DND-41 (cell line): ENCODE measurements at places on chromosomes 5 and 9.

DNA sequence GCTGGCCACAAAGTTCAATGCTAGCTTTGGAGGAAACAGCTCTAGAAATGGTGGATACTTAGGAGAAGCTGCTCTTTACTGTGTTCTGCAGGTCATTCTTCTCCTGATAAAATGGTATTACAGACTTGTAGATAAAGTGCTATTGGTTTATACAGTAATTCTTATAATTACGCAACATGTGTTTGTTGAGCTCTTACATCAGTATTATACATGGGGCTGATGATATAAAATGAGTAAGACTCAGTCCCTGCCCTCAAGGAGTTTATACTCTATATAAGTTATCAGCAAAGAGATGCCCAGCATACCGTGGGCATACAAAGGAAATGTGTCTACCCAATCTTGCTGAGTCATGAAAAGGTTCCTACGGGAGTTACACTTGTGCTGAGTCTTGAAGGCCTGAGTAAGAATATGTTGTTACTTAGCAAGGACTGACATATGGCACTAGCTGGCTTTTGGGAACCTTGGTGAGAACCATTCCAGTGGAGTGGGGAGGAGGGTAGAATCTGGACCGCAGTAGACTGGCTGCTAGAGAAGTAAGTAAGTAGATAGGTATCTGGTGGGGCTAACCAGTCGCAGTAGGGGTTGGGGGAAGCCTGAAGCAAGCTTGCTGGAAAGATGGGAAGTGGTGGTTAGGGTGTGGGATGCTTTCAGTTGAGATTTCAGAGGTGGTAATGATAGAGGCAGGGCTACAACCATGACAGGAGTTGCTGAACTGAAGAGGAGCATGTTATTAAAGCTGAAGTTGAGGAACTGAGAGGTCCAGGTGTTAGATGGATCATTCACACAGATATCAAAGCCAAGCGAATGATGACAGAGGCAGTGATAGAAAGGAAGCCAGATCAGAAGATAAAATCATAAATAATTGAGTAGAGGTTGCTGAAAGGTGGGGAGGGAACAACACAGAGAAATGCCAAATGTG lies 11.1 kb upstream of the TTC23L start:
- no peak for DNase-seq

DNA sequence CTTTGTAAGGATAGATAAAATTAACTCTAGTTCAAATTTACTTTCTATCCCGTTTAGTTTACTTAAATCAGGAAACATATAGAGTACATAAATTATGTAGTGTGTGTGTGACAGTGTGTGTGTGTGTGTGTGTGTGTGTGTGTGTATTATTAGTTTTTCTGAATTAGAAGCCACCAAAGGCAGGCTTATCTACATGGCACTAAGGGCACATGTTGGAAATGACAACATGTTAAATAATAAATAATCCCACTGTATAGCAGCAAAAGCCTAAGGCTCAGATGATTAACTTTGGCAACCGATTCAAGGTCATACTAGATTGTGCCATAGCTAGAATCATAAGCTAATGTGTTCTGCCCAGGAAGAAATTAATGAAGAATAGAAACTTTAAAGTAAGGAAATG lies 54.6 kb downstream of the MEGF9 start:
- no peak for DNase-seq

GRCh38 chr9:1100945-1101344 lies 50.8 kb downstream of the DMRT2 start:
- DNase-seq = no peak

GRCh38 chr9:102035929-102036328 lies 297.5 kb upstream of the GRIN3A start:
- DNase-seq = no peak

GRCh38 chr9:124882231-124882630 lies 20.3 kb downstream of the ARPC5L start:
- no peak for DNase-seq

- DNase-seq = no peak
Observed at GRCh38 chr5:68435611-68436010, 220.1 kb downstream of the PIK3R1 start.

- no peak for DNase-seq
Observed at GRCh38 chr9:10008101-10008799, 604.6 kb downstream of the PTPRD start.

DNA sequence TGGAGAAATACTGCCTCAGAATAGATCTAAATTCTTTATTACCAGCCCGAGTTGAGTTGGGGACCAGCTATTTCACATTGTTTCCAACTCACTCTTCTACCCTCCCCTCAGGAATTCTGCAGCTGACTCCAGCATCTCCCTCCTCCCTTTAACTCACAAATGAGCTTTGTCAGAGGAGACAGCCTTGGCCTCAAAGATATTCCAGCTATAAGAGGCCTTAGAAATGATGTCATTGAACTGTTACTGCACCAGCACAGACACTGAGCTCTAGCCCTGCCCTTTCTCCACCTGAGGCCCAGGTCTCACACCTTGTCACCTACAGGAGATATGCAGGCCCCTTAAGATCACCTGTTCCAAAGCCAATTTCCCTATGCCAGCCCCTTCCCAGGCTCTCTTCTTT lies 78.4 kb upstream of the ATP10B start:
- no peak for DNase-seq

- DNase-seq = no peak
Observed at GRCh38 chr5:77864997-77865396, 88.9 kb upstream of the TBCA start.

DNA sequence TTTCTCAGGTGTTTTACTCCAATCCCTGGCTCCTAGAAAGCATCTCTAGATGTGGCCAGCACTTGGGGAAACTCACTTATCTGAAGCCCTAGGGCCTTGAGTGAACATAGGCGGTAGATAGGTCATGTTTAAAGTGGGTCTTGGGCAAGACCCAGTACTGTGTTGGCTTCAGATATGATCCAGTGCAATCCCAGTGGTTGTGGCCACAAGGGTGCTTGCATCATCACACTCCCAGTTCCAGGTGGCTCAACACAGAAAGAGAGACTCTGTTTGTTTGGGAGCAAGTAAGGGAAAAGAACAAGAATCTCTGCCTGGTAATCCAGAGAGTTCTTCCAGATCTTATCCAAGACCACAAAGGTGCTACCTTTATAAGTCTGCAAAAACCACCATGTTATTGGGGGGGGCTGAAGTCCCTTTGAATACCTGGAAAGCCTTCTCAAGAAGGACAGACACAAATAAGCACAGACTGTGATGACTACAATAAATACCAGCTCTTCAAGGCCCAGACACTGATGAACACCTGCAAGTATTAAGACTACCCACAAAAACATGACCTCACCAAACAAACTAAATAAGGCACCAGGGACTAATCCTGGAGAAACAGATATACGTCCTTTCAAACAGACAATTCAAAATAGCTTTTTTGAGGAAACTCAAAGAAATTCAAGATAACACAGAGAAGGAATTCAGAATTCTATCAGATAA lies 114.7 kb downstream of the LURAP1L start:
- DNase-seq = no peak

DNA sequence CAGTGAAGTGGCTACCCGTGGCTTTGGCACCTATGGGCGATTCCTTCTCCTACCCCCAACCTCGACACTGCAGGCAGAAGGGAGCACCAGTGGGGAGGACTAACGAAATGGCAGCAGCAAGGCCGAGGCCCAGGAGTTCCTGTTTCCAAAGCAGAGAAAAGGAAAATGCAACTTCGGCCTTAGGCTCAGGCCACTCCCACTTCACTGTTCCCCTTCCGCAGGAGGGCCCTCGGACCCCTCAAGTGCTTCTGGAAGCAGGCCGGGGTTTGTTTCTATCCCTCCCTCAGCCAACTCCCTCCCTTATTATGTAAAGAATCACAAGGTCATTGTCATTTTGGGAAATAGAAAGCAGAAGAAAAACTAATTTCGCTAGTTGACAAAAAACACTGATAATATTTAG lies 36.4 kb upstream of the NKX2-5 start:
- DNase-seq = no peak

DNA sequence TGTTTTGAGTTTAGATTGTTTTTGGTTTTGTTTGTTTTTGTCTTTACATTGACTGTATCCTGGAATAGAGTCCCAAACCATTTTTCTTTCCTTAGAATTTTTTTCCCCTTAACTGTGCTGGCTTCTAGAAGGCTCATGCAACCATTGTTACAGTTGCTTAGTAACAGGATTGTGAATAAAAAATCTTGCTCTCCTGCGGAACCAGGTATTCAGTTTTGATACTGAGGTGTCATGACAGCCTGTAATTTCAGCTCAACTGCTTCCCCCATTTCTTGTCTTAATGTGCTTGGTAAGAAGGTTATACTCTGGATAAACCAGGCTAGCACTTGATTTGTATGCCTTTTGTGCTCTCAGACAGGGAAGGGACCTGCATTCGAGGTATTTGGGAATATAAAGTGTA lies 42.1 kb downstream of the FOCAD start:
- DNase-seq = no peak

DNA sequence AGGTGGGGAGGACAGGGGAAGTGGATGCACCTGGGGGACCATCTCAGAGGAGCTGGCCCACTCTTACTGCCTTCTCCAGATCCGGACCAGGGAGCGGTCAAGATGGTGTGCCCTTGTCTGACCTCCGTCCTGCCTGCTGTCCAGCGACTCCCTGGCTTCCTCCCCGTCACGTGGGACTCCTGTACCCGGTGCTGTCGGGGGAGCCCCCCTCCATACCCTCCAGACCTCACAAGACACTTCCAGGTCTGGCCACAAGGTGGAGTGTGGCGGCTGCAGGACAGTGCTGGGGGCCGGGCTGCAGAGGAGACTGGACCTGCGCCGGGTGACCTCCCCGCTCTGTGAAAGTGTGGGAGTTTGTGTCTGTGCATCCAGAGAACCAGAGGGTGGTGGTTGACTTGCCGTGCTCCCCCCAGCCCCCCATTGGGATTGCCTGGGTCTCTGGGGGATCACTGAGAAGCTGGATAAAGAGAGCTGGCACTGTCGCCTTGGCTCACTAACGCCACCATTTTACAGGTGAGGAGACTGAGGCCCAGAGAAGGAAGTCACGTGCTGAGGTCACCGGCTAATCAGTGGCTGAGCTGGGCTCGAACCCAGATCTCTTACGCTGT lies 1.9 kb upstream of the CRB2 start:
- DNase-seq = peak; percentile 56

DNA sequence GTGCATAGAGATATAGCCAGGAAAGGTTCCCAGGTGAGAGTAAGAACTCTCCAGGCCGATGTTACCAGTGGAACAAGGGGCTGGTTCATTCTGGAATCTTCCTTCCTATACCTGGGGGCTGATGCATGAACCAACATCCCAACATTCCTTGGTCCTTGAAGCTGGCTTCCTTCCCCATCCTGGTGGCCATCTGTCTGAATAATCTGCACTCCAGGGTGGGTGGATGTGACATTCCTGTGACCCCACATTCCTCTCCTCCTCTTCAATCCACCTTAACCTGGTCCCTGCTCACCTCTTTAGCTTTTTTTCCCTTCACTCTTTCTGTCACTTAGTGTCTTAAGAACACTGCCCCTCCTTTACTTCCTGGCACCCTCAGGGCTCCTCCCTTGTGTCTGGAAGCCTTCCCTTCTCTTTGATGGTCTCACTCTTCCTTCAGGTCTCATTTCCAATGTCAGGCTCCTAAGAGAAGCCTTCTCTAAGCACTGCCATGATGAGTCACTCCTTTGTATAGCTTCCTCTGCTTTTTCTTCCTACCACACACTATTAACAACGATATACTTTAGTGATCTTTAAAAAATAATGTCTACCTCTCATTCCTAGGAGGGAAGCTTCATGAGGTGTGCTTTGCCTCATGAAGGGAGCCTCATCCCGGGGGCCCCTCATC lies 80.3 kb downstream of the BOD1 start:
- DNase-seq = no peak
